Upper lobe of left lung (tissue), 6 donors: ENCODE measurements at places on chromosomes 6 and 20. TPM values are rescaled to one million over a fixed set of nuclear protein-coding genes. Genes with fewer than 3 reads are reported as not detected.
A peak's percentile ranks its signal among the peaks of the same experiment; 100 is the strongest.

The GUCA1A gene
- not detected for total RNA-seq

The MYT1 gene
- not detected for total RNA-seq

DNA sequence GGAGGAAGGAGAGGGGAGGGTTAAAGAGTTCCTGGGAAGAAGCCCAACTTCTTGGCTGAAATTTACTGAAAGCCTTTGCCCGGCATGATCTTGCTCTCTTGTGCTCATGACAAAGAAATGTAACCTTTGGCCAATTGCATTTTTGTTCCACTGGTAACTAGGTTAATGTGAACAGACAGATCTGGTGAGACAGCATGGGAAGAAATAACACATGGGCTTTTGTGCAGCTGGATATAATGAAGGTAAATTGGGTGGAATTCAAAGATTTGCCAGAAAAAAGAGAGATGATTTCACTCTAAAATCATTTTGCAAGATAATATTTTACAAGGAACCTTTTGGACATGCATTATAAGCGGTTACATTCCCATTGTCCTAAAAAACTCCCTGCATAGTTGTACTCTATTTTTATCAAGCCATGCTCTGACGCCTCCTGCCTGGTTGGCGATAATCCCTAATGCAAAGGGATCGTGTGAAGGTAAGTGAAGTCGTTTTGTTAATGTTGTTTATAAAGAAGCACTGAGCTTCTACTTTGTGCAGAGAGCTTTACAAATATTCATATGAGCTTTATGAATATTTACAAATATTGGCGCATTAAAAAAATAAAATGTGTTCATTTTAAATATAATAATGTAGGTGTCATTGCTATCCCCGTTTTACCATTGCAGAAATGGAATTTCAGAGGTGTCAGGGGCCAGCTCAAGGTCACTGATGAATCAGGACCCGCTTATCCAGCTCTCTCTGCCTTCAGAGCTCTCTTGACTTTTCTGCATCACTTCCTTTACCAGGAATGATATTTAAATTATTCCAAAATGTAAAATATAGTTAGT is 161.3 kb upstream of the AGPAT4 start:
- DNase-seq: no peak

- DNase-seq: no peak
These were observed 118.4 kb downstream of the MRPL14 start for GRCh38 chr6:44008821-44009370.

- peak; percentile 49 for DNase-seq
These were observed 14.6 kb upstream of the HLA-F start for GRCh38 chr6:29708432-29709179.

DNA sequence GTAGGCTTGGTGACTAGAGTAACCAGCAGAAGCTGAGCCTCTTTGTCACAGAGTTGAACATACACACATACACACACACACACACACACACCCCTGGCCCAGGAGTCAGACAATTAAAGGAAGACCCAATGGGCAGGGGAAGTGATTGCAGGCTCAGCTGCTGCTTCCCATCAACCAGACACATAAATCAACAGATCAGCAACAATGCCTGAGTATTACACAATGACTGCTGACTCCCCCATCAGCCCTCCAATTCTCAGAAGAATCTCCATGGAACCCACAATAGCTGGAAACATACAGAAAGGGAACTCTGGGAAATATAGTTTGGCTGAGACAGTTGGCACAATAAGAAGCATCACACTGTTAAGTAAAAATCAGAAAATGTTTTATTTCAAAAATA is 270.4 kb upstream of the PLCB4 start:
- DNase-seq: no peak

DNA sequence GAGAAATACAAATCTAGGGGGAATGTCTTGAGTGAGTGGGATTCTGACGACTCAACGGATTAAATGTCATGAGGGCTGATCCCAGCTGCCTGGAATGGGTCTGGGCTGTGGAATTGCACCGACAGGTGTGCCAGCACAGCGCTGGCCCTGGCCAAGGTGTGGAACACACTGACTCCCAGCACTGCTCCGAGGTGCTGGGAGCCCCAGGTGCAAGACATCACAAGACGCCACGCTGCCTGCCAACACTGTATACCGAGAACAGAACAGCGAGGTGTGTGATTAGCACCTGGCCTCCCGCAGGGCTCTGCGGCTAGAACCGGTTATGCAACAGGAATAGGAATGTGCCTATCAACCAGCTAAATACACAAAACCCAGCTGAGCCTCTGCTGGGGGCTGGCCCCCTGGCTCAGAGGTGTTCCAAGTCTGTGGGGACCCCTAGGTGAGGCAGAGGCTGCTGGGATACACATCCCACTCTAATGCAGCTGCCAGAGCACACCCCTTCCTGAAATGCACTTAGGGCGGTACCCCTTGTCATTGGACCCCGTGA is 24.8 kb upstream of the APMAP start:
- DNase-seq: peak; percentile 94

- DNase-seq: no peak
These were observed 1.9 kb upstream of the AFDN start for GRCh38 chr6:167824591-167825331.

- no peak for DNase-seq
These were observed 81.3 kb upstream of the ASCC3 start for GRCh38 chr6:100962466-100962865.
